ENCODE measurements at places on chromosomes 6 and 20. TPM values are rescaled to one million over a fixed set of nuclear protein-coding genes. Genes with fewer than 3 reads are reported as not detected.
A peak's percentile ranks its signal among the peaks of the same experiment; 100 is the strongest.

DNA sequence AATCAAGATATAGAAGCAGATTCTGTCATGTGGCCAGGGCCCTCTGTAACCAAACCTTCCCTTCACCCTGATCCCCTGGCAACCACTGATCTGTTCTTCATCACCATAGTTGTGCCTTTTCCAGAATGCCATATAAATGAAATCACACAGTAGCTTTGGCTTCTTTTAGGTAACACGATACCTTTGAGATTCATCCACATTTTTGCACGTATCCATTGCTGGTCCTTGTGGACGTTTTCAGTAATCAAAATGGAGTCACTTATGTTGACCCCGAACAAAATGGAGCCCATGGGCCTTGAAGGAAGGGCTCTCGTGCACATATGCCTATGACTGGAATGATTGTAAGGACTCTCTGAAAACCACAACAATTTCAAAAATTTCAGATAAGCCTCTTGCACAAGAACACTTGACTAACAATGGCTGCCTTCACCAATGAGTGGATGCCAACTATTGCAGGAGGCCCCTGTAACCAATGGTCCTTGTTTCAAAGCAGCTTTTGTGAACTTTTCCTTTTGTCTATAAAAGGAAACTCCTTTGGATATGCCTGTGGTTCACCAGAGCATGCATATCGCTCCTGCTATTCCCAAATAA, 84.3 kb upstream of the RALY start:
- no peak overlapping the region for H3K4me3 ChIP-seq
- DNase-seq, result no peak
- H3K27ac ChIP-seq, result no peak overlapping the region
- no peaks in the 10 kb centered on the region for H3K4me1 ChIP-seq

DNA sequence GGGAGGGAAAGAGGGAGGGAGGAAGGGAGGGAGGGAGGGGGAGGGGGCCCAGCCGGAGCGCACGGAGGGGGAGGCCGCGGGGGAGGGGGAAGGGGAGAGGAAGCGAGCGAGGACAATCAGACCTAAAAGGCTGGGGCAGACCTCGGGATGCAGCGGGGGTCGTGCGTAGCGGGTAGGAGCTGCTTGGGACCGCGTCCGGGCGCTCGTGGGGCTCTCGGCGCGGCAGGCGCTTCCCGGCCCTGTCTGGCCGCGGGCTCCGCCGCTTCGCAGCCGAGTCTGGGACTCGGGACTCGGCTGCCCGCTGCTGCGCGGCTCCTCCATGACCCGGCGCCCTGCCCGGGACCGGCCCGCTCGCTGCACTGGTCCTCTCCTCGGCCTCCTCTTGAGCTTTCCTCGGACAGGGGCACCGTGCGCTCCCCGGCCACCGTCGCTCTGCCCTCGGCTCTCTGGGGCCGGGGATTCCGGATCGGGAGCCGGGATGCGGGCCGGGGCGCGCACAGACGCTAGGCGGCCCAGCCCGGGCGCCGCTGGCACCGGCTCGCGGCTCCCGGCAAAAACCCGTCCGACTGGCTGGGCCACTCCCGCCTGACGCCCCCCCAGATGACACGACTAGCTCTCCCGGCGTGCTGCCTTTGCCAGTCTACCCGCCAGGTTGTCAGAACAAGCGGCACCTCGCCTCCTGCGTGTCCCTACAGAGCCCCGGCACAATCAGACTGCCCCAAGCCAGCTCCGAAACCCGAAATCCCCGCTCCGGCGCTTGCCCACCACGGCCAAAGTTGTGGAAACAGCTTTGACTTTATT, 2.2 kb downstream of the TFAP2A start:
- H3K4me3 ChIP-seq, result peak overlapping the region; percentile 50
- no peak overlapping the region for H3K27ac ChIP-seq

DNA sequence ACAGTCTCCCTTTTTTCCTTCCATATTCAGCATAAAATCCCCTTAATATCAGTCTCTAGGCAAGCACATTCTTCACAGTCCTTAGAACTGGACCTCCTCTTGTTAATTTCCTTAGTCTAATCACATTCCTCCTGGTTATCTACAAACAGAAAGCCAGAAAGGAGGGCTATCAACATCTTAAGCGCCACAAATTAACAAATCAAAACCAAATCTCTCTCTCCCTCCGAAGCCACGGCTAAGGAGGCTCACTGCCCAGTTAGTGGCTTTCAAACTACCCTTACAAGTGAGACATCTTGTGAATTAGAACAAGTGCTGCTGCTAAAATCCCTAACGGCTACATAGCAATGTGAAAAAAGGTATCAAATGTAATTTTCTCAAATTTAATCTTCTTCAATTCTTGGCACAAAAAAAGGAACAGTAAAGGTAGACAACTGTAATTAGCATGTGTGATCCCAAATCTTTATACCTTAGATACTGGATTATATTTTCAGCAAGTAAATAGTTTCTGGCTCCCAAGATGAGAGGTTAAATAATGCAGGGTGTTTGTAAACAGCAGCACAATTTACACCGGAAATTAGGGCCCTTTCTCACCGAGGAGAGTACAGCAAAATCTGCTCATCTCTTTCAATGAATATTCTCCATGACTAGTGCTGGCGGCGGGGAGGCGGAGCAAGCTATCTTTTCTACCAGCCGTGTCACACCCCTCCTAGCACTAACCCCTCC, 1.4 kb upstream of the TRIM39 start:
- no peak for DNase-seq
- peaks cover 13% of the 10 kb centered on the region for H3K36me3 ChIP-seq
- peaks cover 16% of the 10 kb centered on the region for H3K4me1 ChIP-seq
- peak overlapping the region; percentile 96 for H3K27ac ChIP-seq

DNA sequence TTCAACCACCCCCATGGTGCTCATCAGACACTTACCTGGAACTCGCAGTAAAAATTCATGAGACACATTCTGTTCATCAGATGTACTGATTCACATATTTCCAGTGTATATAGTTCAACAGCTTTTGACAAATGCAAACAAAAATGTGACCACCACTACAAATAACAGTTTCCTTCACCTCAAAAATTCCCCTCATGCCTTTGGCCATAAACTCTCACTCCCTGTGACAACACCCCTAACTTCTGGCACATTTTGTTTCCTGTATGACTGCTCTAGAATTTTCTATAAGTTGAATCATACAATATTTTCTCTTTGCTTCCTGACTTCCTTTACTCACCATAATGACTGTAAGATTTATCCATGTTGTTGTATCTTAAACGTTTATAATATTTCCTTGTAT, 63.7 kb downstream of the C6orf118 start:
- H3K36me3 ChIP-seq, result no peaks in the 10 kb centered on the region
- H3K4me3 ChIP-seq, result no peak overlapping the region
- H3K27ac ChIP-seq, result no peak overlapping the region
- peaks cover 2% of the 10 kb centered on the region for H3K4me1 ChIP-seq
- H3K27me3 ChIP-seq, result no peaks in the 10 kb centered on the region
- no peak for DNase-seq

ARG1 gene
- total RNA-seq, result 0.27 TPM

GINM1 gene
- total RNA-seq, result 43.5 TPM
